ENCODE measurements at places on chromosomes 5 and 9. TPM values are rescaled to one million over a fixed set of nuclear protein-coding genes. Genes with fewer than 3 reads are reported as not detected.

- no peak for DNase-seq
Measured at GRCh38 chr9:5438301-5439162, 807 bp upstream of the PLGRKT start.

DNA sequence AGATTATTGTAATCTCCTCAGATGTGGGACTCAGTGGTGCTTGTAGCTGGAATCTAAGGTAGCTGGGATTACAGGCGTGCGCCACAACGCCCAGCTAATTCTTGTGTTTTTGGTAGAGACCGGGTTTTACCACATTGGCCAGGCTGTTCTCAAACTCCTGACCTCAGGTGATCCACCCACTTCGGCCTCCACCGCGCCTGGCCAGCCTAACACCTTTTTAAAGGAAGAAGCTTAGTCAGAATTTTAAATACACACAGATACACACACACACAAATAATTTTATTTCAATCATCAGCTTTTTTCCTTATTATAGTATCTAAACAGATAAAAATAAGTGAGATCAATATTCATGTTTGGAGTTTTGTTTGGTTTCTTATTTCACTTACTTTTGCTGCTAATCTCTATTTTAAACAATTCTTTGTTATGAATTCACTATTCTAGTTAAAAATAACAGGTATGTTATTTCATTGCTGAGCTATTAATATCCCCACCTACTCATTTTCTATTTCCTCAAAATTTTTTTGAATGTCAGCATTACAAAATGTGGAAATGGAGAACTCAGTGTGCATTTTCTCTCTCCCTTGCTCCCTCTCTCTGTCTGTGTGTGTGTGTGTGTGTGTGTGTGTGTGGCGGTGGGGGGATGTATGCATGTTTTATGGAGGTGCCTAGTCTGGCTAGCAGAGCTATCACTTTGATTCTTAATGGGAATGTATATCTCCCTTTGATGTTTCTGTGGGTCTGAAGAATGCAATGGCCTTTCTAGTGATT lies 960.6 kb upstream of the DMAC1 start:
- no peak for DNase-seq

DNA sequence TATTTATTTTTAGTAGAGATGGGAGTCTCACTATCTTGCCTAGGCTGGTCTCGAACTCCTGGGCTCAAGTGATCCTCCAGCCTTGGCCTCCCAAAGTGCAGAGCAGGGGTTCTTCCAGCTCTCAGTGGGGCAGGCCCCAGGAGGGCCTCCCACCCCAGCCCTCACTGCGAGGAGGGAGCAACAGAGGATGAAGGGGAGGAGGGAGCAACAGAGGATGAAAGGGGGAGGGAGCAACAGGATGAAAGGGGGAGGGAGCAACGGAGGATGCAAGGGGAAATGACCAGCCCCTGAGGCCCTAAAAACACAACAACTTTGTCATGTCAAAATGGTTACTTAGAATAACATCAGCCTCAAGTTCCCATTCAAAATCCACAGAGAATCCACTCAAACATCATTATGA lies 10.0 kb downstream of the TRIM14 start:
- no peak for DNase-seq

DNA sequence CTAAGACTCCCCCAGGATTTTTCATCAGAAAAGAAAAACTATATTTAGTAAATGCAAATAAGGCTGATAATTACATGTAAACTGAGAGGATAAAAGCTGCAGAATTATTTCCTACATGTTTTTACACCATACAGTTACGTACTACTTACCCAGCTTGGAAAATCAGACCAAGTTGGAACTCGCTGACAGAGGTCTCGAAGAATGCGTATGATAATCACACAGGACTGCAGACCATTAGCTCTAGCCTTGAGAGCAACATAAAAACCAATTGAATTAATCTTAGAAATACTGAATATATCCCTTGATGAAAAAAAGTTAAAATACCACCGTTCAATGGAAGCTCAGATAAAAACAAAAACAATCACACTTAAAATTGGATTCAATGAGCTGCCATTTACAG lies 65.6 kb downstream of the ZFR start:
- DNase-seq, result no peak

DNA sequence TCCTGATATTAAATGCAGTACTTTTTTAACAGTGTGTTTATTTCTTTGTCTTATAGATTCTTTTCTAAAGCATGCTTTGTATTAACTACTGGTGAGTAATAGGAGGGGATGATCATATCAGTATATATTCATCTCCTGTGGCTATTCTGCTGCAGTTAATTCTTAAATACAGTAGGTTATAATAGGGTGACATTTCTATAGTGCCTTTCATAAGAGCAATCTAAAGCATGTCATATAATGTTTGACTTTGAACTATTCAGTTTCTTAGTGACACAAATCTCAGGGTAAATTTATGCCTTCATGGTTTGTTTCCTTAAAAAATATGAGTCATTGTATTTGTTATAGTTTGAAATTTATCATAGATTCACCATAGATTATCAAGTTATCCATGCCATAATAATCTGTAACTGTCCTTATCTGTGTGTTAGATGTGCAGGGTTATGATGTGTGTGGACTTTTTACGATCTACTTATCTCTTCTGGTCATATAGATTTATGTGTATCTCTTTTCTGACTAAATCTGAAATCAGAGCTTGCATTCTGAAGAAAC lies 1019.5 kb downstream of the NR2F1-AS1 start:
- no peak for DNase-seq

DNA sequence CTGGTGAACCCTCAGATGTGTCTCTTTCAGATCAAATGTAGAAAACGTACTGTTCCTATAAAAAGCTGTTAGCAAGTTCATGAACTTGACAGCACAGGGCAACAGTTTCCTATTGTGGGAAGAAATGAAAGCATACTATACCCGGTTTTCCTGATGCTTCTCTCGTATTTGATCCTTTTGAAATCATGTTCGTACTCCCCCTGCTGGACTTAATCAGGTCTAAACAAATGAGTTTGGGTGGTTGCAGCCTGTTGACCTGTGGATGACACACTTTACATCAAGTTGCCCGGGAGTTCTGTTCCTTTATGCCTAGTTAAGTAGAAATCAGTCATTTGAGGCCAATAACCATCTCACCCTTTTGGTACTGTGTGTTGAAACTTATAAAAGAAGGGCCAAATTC lies 1992.3 kb downstream of the MAT2B start:
- peak; percentile 45 for DNase-seq

GRCh38 chr9:88596376-88596775 lies 61.4 kb downstream of the NXNL2 start:
- no peak for DNase-seq

DNA sequence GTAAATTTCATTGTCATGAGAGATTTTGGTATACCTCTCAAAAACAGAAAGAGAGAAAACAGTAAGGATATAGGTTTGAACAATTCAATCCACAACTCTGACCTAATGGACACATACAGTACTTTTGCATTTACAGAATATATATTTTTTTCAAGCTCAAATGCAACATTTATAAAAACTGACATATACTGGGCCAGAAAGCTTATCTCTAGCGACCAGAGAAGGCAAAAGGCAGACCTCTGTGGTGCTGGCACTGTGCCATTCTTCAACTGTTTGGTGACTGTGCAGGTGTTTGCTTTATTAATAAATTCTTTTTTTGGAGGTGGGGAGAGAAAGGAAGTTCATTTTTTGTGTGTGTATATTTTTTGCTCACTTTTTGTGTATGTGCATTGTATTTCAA lies 6.0 kb upstream of the PLAC8L1 start:
- DNase-seq, result no peak

DNA sequence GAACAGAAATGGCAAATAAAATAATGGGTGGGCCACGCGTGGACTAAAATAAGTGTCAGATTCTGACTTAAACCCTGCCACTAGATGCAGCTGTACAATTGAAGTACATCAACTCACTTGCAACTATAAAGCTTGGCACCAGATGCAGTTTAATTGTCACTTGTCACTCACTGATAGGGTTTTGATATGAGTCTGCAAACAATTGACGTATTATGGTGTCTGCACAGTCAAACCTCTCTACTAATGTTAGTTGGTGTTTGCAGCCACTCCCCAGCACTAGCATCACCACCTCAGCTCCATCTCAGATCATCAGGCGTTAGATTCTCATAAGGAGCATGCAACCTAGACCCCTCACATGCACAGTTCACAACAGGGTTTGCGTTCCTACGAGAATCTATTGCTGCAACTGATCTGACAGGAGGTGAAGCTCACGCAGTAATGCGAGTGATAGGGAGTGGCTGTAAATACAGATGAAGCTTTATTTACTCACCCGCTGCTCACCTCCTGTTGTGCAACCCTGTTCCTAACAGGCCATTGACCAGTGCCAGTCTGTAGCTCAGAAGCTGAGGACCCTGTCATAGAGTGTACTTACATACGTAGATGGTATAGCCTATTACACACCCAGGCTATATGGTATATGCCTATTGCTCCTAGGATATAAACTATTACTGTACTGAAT lies 72.1 kb upstream of the SEMA6A start:
- DNase-seq, result no peak

DNA sequence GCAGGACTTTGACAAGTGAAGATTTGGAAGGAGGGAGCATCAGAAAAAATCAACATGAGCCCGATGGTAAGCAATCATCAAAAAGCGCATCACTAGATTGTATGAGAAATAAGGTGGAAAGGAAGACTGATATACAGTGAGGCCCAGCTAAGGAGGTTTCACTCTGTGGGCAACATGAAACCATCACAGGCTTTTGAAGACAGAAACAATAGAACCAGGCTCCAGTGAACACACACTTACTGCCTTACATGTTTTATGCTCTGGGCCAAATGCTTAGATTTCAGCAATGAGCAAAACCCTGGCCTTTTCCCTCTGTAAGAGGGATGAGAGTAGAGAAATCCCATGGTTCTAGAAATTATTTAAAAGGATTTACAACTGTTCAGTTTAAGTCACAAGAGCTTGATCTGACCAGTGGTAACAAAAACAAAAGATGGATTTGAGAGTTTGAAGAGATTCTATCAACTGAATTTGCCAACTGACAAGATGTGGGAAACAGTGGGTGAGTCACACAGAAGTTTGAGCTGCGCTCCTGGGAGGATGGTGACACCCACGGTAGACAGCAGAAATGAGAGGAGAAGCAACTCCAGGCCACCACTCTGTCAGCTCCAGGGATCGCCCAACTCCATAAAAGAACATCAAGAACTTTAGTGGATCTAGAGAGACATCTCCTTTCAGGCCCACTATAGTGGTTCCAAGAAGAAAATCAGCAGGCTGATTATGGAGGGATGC lies 261.8 kb downstream of the MCTP1 start:
- DNase-seq, result no peak

- DNase-seq, result no peak
Measured at GRCh38 chr5:56183506-56183905, 49.6 kb downstream of the ANKRD55 start.

DNA sequence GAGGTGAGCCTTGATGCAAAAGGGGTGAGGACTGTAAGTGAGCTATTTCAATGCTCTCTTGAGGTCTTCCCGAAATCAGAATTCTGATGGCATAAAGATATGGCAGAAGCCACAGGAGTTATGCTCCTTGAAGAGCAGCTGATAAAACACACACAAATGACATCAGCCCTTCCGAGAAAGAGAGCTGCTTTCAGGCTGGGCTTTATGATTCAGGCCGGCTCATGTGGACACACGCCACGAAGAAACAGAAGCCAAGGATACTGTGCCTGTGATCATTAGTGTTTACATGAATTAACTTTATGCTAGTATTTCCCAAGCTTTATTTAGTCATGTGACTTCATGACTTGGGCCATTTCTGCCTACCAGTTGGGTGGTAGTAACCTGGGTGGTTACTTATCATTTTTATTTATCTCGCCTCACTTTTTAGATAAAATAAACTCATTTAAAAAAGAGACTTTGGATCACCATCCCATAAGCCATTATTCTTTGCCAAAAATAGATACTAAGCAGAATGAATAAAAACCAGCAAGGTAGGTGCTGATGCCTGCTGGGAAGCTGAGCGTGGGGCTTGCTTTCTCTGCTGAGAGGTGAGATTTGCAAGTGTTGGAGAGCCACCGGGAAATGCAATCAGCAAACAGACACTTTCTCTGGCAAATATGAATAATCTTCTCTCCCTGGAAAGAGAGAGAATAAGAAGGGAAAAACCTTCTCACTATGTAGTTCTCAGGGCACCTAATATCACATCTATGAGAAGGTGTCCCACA lies 73.0 kb upstream of the SLC25A51 start:
- no peak for DNase-seq

- peak; percentile 79 for DNase-seq
Measured at GRCh38 chr5:171494452-171495121, 75.1 kb downstream of the FGF18 start.

DNA sequence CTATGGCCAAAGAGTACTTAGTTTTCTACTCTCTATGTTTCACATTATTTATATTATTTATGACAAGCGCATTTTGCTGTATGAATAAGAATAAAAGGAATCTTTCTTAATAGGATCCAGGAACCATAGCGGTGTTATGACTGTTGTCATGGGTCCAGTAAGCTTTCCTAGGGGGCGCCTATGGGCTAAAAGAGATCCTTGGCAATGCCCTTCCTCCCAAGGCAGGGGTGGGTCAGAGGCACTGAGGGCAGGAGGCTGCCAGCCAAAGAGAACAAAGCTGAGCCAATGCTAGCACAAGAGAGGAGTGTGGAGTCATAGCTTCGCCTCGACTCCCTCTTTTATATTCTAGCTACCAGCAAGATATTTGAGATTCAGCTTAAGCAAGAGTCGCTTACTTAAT lies 98.4 kb upstream of the GNAQ start:
- peak; percentile 24 for DNase-seq

GRCh38 chr5:1322036-1322900 lies 22.6 kb downstream of the CLPTM1L start:
- no peak for DNase-seq

DNA sequence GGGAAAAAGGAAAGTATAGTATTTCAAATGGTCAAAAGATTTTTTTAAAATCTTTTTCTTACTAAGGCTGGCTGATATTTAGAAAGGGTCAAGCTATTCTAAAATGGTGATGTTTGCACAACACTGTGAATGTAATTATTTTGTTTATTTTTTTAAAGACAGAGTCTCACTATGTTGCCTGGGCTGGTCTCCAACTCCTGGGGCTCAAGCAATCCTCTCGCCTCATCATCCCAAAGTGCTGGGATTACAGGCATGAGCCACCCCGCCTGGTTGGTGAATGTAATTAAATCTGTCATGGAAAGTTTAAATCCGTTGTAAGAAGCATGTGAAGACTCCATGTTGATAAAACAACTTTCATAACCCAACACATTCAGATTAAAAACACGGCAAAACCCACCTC lies 2.6 kb downstream of the UBTD2 start:
- peak; percentile 56 for DNase-seq

GRCh38 chr5:181111010-181111409 lies 20.0 kb downstream of the OR2V1 start:
- DNase-seq, result no peak

The PTGDS gene
- total RNA-seq, result not detected

The RNF183 gene
- total RNA-seq, result not detected

The ADAMTS6 gene
- total RNA-seq, result 2.6 TPM

The INSYN2B gene
- total RNA-seq, result 5.6 TPM

The FOXI1 gene
- not detected for total RNA-seq

Data from A673 (cell line).